Tibial artery (tissue), 4 donors: ENCODE measurements at places on chromosomes 3 and 15.

GRCh38 chr15:55007561-55007960 is 189.2 kb downstream of the RSL24D1 start:
- H3K36me3 ChIP-seq = no peaks in the 10 kb centered on the region
- H3K4me3 ChIP-seq = no peak overlapping the region
- H3K27me3 ChIP-seq = no peaks in the 10 kb centered on the region
- peaks cover 3% of the 10 kb centered on the region for H3K4me1 ChIP-seq
- peak; percentile 45 for DNase-seq

DNA sequence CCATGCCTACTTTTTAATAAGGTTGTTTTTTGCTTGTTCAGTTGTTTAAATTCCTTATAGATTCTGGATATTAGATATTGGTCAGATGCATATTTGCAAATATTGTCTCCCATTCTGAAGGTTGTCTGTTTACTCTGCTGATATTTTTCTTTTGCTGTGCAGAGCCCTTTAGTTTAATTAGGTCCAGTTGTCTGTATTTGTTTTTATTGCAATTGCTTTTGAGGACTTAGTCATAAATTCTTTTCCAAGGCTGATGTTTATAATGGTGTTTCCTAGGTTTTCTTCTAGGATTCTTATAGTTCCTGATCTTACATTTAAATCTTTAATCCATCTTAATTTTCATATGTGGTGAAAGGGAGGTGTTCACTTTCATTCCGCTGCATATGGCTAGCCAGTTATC is 77.4 kb downstream of the PTPRG start:
- no peak for DNase-seq
- no peaks in the 10 kb centered on the region for H3K4me1 ChIP-seq
- no peaks in the 10 kb centered on the region for H3K36me3 ChIP-seq
- no peaks in the 10 kb centered on the region for H3K27me3 ChIP-seq
- H3K27ac ChIP-seq = no peak overlapping the region

DNA sequence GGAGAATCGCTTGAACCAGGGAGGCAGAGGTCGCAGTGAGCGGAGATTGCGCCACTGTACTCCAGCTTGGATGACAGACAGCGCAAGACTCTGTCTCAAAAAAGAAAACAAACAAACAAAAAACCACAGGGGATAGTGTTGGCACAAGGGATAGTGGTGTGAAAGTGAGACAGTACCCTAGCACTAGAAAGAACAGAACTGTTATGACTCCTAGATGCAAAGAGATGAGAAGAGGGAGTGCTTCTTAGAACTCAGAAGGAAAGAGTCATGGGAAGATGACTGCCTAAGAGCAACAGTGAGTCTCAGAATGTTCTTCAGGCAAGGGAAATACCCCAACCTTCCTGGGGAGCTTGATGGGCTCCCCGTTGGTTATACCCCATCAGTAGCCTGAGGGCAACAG is 17.8 kb upstream of the ZNF770 start:
- H3K27me3 ChIP-seq = no peaks in the 10 kb centered on the region
- no peaks in the 10 kb centered on the region for H3K4me1 ChIP-seq

GRCh38 chr3:100103558-100104441 is 10.5 kb downstream of the FILIP1L start:
- H3K4me3 ChIP-seq = no peak overlapping the region
- H3K27ac ChIP-seq = peak overlapping the region; percentile 64
- DNase-seq = no peak
- H3K27me3 ChIP-seq = no peaks in the 10 kb centered on the region

DNA sequence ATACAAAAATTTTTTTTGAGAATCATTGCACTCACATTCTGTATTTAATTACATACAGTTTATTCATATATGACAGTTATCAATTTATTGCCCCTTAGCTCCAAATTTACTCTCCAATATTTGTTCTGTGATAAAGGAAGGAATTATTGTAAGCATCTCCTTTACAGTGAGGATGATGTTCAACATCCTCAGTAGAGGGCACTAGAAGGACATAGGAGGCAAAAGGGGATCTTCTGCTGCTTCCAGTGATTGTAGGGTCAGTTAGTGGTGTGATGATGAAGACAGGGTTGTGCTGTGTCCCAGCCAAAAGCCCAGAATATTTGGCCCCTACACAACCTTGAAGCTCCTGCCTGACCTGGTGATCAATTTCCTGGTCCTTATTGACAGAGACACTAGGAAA is 89.9 kb upstream of the DCBLD2 start:
- no peaks in the 10 kb centered on the region for H3K4me1 ChIP-seq
- H3K27ac ChIP-seq = no peak overlapping the region
- H3K27me3 ChIP-seq = no peaks in the 10 kb centered on the region
- H3K4me3 ChIP-seq = no peak overlapping the region

DNA sequence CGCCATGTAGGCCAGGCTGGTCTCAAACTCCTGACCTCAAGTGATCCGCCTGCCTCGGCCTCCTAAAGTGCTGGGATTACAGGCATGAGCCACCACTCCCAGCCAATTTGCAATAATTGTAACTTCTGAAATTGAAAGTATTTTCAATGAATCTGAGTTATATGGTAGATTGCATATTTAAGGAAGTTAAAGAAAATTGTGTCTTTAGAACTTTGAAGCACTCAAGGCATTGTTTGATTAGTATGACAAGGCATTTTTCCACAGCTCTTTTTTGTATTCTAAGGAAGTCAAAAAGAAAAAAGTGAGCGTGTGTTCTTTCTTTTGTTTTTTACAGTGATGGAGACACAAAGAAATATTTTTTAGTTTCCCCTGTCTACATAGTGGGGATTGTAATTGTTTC is 15.7 kb upstream of the RPLP1 start:
- no peak overlapping the region for H3K4me3 ChIP-seq
- H3K27me3 ChIP-seq = no peaks in the 10 kb centered on the region
- no peak overlapping the region for H3K27ac ChIP-seq
- H3K36me3 ChIP-seq = peaks cover 9% of the 10 kb centered on the region
- H3K4me1 ChIP-seq = no peaks in the 10 kb centered on the region
- no peak for DNase-seq

DNA sequence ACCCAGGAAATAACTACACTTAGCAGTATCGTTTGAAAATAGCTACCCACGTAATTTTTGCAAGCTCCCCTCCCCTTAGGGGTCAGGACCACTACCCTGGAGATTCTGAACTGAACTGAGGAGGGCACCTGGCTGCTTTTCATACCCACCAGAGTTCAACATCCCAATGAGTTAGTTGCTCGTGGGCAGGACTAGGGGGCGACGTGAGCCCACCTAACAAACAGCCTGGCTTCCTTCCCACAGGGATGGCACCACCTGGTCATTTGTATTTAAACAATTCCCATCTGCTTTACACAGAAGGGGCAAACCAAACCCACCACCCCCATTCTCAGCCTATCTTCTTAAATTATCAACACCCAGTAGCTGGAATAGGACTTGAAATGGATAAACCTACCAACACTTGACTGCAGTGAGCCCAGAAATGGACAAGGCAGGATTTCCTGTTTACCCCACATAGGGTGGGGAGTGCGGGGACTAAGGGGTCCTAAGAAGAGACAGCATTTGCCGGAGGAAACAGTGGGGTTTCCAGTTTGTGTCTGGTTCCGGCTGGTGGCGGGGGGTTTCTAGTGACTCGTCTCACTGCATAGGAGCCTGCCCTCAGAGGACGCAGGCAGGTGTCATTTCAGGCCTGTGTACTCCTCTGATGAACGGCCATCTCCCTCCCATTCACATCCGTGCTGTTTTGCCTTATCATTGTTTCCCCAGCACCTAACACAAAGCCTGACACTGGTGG is 11.6 kb upstream of the VGLL4 start:
- no peaks in the 10 kb centered on the region for H3K27me3 ChIP-seq
- peaks cover 5% of the 10 kb centered on the region for H3K4me1 ChIP-seq
- H3K27ac ChIP-seq = no peak overlapping the region
- no peak overlapping the region for H3K4me3 ChIP-seq

- no peak overlapping the region for H3K27ac ChIP-seq
- no peaks in the 10 kb centered on the region for H3K27me3 ChIP-seq
- DNase-seq = no peak
- H3K36me3 ChIP-seq = no peaks in the 10 kb centered on the region
These were observed 431.8 kb upstream of the CCDC54 start for GRCh38 chr3:106945435-106945834.

DNA sequence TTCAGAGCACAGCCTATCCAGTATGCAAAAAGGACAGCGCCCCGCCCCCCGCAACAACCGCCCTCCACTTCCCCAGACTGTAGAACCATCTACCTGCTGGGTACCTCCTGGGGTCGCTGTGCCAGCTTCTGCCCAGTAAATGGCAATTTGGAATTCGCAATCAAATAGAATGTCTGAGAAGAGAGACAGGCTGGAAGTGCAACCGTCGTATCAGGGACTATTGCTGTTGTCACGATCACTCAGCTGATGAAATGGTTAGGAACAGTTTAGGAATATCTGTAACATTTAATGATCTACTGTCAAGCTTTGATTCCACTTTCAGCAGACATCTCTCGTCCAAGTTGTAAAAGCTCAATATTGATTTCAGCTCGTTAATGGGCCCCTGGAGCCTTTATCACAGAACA is 13.3 kb upstream of the PARL start:
- H3K36me3 ChIP-seq = no peaks in the 10 kb centered on the region
- H3K4me3 ChIP-seq = no peak overlapping the region
- peaks cover 22% of the 10 kb centered on the region for H3K27me3 ChIP-seq
- no peak for DNase-seq
